Stimulated activated CD8-positive, alpha-beta memory T cell treated with anti-CD3 and anti-CD28 coated beads, Interleukin-15, amount 100 ng/mL, for 24 hours (primary cell): ENCODE measurements at places on chromosomes 3 and 15.

GRCh38 chr15:38182900-38183299, 69.7 kb upstream of the SPRED1 start:
- no peak for DNase-seq

DNA sequence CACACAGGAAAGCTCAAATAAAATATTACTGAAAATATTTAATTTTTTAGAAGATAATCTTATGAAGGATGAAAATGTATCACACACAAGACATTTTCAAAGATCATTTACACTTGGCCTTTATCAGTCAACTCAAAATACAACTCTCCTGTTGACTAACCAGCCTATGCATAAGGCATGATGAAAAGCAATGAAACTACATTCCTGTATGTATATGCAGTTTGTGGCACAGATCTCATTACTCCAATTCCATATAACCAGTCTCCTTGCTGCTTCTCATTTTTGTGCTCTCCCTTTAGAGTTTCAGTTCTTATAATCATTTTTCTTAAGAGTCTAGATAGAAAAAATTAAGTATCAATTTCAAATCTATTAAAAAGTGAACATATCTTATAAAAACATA, 25.8 kb downstream of the AQR start:
- DNase-seq: no peak

- no peak for DNase-seq
Measured at GRCh38 chr3:192577271-192577670, 150.1 kb downstream of the FGF12 start.

DNA sequence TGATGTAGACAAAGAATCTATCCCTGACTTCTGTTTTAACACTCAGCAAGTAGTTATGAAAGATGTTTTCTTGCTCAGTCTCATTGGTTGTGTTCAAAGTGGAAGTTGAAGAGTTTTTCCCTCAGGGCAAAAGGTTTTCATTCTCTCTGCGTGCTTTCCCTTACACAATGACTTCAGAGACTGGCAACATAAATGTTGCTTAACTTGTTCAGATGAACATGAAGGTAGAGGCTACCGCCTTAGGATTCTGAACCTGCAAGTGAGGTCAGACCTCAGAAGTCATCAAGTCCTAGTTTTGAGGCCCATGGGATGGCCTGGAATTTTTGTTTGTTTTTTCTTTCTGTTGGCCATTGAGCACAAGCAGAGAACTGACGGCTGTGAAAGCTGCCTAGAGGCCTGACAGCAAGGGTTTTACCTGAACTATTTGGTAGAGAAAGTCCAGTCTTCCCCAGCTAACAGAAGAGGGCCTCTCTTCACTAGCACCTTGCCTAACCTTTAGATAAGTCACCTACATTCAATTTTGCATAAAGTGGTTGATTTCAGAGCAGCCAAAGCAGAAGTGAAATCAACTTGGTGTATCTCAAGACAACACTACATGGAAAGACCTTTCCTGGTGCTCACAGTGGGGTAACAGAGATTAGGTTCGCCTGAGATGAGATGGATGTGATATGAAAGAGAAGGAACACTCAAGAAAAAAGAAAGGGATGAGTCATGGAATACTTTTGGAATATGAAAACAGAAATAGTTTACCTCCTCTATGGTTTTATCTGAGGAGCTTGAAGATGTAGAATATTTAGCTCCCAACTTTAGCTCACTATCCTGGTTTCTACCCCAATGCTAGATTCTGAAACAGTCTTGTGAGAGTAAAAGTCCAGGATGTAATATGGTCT, 53.6 kb upstream of the AP4E1 start:
- no peak for DNase-seq

GRCh38 chr3:31532587-31533168, at the start of gene STT3B:
STT3B (plus strand) TSS chr3:31532925; CDS start chr3:31532999, 74 bp downstream.
- peak; percentile 61 for DNase-seq

- no peak for DNase-seq
Measured at GRCh38 chr3:140508550-140508949, 169.3 kb upstream of the TRIM42 start.

GRCh38 chr15:101489237-101489598, 289 bp downstream of the PCSK6 start:
- DNase-seq: no peak

- DNase-seq: no peak
Measured at GRCh38 chr3:141508067-141508436, 21.2 kb downstream of the RASA2 start.

GRCh38 chr3:1971780-1972179, 126.9 kb upstream of the CNTN4 start:
- DNase-seq: no peak

DNA sequence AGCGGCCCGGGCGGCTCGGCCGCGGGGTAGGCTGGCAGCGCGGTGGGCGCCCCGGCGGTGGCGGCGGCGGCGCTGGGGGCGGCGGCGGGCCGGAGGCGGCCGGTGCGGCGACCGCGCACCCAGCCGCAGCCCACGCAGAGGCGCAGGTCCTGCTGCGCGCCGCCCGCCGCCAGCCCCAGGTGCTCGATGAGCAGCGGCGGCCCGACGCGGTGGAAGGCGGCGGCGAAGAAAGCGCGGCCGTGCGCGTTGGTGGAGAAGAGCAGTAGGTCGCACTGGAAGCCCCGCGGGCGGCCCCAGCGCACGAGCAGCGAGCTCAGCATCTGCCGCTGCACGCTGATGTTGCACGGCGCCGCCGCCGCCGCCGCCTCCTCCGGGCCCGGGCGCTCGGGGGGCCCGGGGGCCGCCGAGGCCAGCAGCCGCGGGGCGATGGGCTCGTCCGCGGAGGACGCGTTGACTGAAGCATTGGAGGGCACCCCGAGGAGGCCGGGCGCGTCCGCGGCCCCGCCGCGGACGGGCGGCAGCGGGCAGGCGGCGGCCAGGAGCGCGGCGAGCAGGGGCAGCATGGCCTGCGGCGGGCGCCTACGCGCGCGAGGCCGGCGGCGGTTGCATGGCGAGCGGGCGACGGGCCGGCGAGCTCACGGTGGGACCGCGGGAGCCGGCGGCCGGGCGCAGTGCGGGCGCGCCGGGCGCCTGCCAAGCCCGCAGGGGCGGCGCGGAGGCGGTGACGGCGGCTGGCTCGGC, 452 bp downstream of the TMEM158 start:
- no peak for DNase-seq

DNA sequence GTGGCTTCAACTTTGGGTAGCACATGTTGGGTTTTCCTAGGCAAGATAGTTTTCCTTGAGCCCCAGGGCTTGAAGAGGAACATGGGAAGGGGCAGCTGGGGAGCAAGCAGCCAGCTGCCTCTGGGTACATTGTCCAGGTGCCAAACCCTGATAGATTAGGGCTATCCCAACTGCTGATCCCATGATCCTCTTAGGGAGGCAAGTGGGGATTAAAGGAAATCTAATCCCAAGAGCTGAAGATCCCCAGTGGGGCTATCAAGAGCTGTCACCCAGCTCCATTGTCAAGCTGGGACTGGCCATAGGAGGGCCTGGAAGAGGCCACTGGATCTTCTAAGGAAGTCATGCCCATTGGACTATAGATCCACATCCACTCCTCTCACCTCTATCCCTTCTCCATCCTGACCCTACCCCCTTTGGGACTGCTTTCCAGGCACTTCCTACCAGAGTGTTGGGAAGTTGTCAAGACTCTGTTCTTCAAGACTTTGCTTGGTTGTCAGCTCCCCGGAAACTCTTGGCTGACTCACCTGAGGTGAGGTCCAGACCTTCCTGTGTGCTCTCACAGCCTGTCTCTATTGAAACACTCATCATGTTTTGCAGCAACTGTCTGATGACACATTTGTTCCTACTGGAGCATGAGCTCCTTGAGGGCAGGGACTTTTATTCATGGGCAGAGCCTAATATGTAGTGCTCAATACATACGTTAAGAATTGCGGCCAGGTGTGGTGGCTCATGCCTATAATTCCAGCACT, 5.9 kb downstream of the CAMK2N2 start:
- DNase-seq: no peak

DNA sequence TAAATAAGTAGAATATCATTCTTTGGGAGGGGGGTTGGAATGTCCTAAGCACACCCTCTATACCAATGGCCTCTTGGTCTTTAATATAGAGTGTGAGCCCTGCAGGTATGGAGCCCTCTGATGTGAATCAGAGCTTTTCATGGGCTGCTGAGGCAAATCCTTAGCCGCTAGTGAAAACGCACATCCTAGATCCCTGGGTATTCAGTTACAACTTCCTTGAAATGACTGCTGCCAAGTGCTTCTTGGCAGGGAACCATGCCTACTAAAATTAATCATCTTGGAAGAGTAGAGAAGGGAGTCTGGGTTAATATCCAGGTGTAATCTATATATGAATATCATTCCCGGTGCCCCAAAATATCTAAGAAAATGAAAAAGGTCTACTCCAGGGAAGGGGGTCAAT, 109.1 kb downstream of the POLQ start:
- no peak for DNase-seq

- no peak for DNase-seq
Measured at GRCh38 chr3:160746976-160747375, 9.1 kb upstream of the PPM1L start.

DNA sequence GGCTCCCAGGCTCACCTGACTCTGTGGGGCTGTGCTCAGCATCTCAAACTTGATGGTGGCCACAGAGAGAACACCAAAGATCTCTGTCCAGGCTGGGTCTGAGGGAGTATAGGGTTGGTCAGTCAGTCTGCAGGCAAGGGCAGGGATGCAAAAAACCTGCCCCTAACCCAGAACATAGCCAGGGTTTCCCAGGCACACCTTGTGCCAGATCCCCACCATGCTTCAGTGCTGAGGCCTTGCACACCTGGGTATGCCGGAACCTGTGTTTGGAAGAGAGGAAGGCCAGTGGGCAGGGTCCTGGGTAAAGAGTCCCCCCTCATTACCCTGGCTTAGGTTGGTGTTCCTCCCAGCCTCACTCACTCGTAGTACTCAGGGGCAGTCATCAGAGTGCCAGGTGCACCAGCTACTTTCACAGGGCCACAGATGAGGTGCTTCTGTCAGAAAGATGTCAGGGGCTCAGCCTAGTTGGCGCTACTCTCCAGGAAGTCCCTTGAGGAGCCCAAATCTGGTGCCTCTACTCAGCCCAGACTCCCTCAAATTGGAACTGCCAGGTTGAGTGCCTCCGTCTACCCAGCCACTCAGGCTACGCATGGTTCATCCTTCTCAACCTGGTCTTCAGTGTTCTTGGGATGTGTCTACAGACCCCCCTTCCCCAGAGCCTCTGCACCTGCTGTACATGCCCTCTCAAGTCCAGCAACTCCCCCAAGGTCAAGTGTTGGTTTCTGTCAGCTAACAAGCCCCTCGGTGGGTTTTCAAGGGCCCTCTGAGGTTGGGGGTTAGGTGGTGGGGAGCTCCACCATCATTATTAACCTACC, 1.8 kb downstream of the DALRD3 start:
- DNase-seq: no peak
